CD4-positive, alpha-beta T cell treated with Interleukin-2 at 100 ng/mL for 4 hours (primary cell): ENCODE measurements at places on chromosomes 11 and 22.

- DNase-seq, result no peak
Observed at GRCh38 chr11:93288767-93289166, 41.8 kb upstream of the DEUP1 start.

GRCh38 chr11:78451371-78452150 lies 33.9 kb upstream of the GAB2 start:
- DNase-seq, result no peak

DNA sequence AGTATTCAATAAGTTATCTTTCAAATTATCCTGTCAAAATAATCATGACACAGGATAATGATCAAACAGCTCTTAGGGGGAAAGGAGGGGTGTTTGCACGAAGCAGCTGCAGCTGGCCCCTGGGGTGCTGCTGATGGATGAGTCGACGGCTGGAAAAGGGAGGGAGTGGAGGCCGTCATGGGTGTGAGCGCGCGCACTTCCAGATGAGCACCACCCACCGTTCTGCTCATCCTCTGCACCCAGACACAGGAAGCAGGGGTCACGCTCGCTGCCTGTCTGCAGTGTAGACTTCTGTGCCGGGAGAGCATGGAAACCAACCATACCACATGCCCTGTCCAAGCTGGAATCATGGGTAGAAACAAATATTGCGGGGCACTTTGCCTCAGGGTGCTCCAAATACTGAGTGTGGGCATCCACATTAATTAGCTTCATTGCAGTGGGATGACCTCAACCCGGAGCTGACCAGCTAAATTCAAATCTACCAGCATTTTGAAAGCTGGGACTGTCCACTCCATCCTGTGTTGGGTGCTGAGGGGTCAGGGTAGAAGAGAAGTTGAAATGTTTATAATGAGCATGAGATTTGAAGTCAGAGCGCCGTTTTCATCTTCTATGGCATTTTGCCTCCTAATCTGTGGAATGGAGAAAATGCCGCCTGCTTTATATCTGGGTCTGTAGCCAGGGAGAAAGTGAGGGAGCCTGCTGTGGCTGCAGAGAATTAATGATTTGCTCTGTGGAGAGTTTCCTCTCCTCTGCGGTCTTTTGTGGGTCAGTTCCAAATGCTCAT lies 802.4 kb downstream of the TBC1D22A start:
- no peak for DNase-seq

DNA sequence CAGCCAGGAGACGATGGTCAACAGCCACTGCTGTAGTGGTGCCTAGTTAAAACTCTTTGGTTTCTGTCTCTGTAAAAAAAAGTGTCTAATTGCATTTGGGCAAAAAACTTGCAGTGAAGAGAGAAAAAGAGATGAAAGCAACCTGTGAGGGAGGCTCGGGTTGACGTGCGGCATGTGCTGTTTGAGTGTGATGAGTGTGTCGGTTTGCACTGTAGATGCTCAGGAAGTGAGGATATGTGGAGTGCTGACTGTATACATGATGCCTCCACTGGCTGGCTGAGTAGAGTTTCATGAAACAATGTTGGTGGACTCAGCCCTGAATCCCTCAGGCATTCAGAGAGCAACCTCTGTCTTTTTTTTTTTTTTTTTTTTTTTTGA lies 4.3 kb upstream of the DGCR6L start:
- DNase-seq, result peak; percentile 51

GRCh38 chr11:3885855-3886254 lies 30.4 kb downstream of the STIM1 start:
- DNase-seq, result no peak
